ENCODE measurements at places on chromosomes 3 and 15.

- DNase-seq: peak; percentile 57
These were observed 35.0 kb downstream of the CTSH start for GRCh38 chr15:78909791-78910228.

DNA sequence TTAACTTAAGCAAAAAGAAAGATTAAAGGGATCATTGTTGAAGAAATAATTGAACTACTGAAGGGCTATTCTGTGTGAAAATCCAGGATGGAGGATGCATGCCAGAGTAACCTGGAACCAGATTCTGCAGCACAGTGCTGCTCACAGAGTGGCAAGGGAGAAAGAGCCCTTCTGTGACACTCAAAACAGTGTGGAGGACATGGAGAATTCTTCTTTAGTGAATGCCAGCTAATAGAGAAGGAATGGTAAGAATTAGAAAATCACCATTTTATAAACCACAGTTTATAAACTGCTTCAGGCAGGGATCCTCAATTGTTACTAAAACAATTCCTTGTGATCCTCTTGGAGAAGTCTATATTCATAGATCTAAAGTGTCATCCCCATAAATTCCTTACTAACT lies 70.4 kb upstream of the ARHGEF26 start:
- DNase-seq: no peak

DNA sequence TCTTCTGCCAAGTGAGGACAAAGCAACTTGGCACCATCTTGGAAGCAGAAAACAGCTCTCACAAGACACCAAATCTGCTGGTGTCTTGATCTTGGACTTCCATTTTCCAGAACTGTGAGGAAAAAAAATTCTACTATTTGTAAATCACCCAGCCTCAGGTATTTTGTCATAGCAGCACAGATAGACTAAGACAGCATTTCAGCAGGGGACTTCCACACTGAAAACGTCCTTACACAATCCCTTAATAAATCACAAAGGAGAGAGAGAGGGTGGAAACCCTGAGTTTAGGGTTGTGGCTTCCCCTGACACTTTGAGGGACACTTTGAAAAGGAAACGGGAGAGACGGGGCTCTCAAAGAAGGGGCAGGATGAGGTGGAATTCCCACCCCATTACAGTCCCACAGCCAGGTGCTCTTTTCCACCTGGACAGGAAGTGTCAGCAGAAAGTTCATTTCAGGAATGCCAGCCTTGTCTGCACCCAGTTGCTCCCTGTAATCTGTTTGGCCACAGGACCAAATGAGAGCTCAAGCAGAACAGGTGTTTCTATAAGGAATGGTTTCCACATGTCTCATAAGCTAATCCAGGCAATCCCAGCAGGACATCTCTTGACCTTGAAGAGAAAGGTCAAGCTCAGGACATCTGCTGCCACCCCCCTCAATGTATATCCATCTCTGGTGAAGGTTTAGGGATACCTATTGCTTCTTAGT lies 51.3 kb downstream of the MYLK start:
- peak; percentile 47 for DNase-seq

GRCh38 chr15:70281811-70282307 lies 184.1 kb upstream of the TLE3 start:
- no peak for DNase-seq

GRCh38 chr3:113697500-113698090 lies 1.2 kb upstream of the USF3 start:
- DNase-seq: no peak

DNA sequence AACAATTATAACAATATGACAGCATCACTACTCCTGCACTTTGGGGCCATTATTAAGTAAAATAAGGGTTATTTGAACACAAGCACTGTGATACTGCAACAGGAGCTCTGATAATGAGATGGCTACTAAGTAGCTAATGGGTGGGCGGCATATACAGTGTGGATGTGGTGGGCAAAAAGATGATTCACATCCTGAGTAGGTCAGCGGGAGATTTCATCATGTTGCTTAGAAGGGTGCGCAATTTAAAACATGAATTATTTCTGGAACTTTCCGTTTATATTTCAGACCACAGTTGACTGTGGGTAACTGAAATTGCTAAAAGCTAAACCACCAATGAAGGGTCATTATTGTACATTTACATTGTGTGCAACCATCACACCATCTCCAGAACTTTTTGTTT lies 42.3 kb downstream of the FBXO22 start:
- DNase-seq: no peak

GRCh38 chr3:138124188-138124587 lies 8.0 kb downstream of the A4GNT start:
- no peak for DNase-seq

GRCh38 chr3:194294199-194294894 lies 56.8 kb downstream of the CPN2 start:
- no peak for DNase-seq

DNA sequence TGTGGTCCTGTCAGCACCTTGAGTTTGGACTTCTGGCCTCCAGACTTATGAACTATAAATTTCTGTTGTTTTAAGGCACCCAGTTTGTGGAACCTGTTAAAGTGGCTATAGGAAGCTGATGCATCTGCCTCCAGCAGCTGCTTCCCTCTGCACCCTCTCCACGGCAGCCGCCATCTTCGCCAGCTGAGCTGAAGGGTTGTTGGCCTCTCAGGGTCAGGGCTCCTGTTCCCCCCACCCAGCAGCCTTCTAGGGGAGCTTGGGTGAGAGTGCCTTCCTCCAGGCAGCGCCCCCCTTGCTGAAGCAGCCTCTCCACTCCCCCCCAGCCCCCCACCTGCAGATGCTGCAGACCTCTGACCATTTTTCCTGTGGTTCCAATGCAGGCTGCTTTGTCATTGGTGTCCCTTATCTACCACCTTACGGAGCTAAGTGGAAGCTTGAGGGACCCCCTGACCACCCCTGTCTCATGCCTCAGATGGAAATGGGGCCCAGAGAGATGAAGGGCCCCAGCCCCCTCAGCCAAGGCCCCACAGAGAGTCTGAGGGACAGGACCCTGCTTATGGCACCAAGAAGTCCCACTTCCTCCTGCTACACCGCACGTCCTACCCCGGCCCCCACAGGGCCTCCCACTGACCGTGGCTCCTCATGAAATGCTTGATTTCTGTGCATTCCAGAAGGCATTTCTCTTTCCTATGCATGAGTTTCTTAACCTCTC lies 61.4 kb upstream of the TLE3 start:
- DNase-seq: no peak

GRCh38 chr3:42635111-42635510 lies 18.4 kb upstream of the ZBTB47 start:
- no peak for DNase-seq

GRCh38 chr3:61714225-61714624 lies 152.9 kb downstream of the PTPRG start:
- DNase-seq: no peak

DNA sequence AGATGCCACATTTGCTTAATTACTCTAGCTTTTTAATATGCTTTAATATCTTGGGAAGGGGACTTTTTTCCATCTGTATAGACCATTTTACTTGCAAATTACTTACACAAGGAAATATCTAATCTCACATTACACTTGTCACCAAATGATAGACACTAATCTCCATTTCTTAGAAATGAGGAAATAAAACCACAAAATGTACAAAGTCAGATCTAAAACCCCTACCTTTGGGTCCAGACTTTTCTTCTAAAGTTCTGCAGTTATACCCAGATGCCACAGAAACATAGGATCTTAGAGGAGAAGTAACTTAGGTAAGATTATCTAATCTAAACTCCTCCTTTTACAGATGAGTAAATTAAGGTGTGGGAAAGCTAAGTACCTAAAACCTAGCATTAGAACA lies 44.3 kb downstream of the CD200R1L start:
- DNase-seq: no peak

GRCh38 chr3:133058243-133058642 lies 20.1 kb downstream of the TMEM108 start:
- no peak for DNase-seq

- peak; percentile 42 for DNase-seq
These were observed 13.3 kb downstream of the PLXND1 start for GRCh38 chr3:129593230-129593594.

DNA sequence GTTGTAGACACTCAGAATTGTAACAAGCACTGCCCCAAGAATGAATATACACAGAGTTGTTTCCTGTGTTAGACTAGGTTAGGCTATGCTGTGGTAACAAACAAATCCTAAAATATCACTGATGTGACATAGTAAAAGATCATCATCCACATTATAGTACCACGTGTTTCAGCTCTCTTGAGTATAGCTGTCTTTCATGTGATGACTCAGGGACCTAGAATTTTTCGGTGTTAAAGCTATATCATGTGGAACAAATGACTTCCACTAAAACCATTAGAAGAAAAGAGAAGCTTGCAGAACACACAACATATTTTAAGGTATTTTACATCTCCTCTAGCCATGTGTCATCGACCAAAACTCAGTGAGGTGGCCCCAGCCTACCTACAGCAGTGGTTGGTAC lies 307.9 kb upstream of the RBMS3 start:
- no peak for DNase-seq

GRCh38 chr15:83656943-83657528 lies 3.1 kb downstream of the ADAMTSL3 start:
- DNase-seq: no peak

GRCh38 chr3:50194128-50194902 lies 2.9 kb downstream of the GNAT1 start:
- peak; percentile 87 for DNase-seq

- no peak for DNase-seq
These were observed 33.1 kb downstream of the CMTM7 start for GRCh38 chr3:32424581-32425250.

DNA sequence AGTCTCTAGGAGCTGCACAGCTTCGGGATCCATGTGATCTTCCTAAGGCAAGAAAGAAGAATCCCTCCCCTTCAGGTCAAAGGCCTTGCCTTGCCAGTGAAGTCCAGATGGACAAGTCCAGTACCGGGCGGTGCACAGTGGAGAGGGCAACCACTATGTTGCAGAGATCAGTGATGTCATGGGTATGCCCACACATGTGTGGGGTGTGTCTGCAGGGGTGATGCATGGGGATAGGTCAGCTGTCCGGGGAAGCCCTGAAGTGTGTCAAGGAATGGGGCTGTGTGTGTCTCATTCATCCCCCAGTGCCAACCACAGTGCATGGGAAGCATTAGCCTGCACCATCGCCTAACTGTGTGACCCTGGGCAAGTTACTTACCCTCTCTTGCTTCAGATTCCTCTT lies 66.5 kb downstream of the TLE3 start:
- DNase-seq: no peak

- no peak for DNase-seq
These were observed 18.4 kb downstream of the LRCH3 start for GRCh38 chr3:197809356-197810020.

DNA sequence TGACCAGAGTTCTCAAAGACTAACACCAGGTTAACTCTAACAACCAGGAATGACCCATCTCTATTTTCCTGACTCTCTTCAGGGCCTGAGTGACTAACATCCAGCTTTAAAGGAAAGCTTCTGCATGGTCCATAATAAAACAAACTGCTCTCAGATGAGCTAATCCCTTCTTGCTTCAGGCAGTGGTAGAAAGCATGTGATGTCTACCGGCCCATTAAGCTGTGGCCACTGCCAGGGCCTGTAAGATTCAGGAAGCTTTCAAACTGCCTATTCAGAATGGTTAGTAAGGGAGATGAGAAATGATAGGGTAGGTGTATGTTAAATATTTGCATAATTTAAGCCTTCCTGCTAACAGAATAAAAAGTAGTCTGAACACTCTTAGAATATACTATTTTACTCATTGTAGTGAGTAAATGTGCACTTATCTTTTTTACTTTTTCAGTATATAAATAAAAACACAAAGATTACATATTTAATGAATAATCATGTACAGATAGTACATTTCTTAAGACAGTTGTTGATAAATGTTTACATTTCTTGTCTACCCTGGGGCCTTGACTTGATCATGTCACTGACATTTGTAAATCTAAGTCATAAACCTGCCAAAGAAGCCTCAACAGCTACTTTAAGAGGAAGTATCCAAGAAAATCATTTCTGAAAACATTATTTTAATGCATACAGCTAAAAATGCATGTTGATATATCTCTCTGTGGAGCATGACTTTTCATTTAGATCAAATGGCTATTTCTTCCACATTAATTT lies 222.0 kb downstream of the MCTP2 start:
- no peak for DNase-seq
